ENCODE measurements at places on chromosomes 5 and 9.

DNA sequence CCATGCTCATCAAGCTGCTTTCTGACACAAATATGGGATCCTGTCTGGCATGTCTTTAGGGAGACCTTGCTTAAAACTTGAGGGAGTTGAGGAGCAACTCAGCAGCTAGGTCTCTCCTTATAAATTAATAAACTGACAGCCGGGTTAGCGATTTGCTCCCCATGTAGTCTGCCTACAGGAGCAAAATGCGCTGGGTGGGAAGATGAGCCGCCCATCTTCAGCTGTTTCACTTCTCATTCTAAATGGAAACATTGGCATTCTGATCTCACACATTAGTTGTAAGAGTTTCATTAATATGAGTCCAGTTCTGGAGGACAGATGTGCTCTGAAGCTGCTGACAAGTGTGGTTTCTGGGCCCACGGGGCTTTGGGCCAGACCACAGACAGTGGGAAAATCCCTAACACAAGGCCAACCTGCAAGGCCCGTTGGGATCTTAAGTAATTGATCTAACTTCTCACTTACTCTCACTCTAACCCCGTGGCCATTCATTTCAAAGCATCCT lies 197.0 kb downstream of the MCTP1 start:
- DNase-seq: no peak

DNA sequence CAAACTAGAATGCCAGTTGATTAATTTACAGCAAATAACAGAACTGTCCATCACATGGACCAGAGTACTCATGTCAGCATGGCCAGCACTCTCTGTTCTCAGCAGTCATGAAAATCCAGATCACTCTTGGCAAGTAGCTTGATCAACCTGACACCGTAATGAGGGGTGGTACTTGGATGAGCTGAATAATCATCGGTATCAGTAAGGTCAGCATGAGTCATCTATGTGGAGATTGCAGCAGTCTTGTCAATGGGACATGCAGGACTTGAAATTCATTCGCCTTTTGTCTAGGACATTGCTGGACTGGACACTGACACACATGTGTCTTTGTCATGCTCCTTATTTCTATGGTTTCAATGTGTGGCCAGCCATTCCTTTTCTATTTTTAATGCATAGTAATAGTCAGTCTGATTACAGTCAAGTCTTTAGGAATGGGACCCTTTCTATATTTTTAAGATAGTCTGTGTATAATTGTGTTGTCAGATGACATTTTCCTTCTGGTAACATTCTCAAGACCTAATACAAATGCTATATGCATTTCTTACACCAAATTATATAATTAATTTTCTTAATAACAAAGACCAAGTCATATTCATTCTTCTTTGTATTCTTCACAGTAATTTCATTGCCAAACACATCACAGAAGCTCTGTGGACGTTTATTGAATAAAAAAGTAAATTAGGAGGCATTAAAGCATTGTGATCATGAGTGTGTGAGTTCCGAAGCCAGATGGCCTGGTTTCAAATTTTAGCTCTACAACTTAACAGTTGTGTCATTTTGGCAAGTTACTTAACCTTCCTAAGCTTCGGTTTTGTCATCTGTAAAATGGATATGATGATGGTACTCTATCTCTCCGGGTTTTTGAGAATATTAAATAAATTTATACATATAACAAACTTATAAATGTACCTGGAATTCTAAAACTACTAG lies 57.4 kb downstream of the ADAMTSL1 start:
- no peak for DNase-seq

GRCh38 chr5:17129093-17129849 lies 88.2 kb upstream of the BASP1 start:
- no peak for DNase-seq

- no peak for DNase-seq
Measured at GRCh38 chr9:110206389-110206788, 1.6 kb downstream of the C9orf152 start.

- DNase-seq: no peak
Measured at GRCh38 chr9:23229890-23230317, 596.1 kb downstream of the ELAVL2 start.

GRCh38 chr9:99814359-99814758 lies 7.3 kb upstream of the NR4A3 start:
- no peak for DNase-seq

DNA sequence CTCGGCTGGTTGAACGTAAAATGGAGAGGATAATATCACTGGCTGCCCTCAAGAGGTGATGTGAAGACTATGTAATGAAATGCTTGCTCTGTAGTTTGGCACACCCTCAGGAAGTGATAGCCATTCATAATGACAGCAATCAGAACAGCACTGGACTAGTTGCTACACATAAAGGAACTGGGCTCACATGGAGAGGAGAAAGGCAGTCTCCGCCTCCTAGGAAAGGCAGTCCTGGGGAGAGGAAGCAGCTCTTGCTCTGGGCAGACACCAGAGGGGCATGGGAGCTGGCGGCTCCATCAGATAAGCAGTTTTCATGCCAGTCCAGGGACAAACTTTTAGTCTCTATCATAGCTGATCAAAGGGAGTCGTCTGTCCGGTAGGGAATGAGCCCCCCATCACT lies 46.9 kb downstream of the ARHGEF37 start:
- peak; percentile 81 for DNase-seq

DNA sequence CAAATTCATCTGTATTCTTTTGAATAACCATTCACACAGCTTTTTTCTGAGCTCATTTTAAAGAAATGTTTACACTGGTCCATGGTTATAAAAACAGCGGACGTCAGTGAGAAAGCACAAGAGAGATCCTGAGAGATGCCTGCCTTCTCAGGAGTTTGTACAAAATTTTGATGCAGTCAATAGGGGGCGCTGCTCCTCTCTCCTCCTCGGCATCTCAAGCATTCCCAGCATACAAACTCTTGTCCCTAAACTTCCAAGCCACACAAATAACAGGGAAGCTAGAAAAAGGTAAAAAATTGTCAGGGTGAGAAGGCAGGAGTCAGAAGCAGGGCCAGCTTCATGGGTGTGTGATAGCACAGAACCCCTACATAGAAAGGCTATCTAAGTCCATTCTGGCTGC lies 11.2 kb upstream of the CCDC152 start:
- DNase-seq: peak; percentile 13

GRCh38 chr9:2209400-2209799 lies 194.3 kb downstream of the SMARCA2 start:
- peak; percentile 64 for DNase-seq

GRCh38 chr9:131776036-131776435 lies 36.2 kb upstream of the RAPGEF1 start:
- no peak for DNase-seq

- DNase-seq: no peak
Measured at GRCh38 chr9:26566141-26566540, 326.5 kb downstream of the CAAP1 start.

DNA sequence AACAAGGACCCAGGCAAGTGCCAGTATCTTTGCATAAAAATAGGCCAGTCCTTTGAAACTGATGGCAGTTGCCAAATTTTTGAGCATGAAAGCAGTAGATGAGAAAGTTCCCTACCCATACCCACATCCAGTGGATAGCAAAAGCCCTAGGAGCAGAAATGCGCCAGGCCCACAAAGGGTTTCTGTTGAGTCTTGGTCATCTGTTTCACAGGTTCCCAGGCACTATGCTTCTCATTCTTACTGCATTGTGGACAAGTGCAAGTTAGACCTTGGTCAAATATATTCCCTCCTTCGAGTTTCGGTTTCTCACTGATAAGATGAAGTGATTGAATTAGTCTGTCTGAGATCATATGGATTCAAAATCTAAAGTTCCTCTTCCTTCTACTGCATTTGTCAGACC lies 152.3 kb downstream of the NR3C1 start:
- no peak for DNase-seq

DNA sequence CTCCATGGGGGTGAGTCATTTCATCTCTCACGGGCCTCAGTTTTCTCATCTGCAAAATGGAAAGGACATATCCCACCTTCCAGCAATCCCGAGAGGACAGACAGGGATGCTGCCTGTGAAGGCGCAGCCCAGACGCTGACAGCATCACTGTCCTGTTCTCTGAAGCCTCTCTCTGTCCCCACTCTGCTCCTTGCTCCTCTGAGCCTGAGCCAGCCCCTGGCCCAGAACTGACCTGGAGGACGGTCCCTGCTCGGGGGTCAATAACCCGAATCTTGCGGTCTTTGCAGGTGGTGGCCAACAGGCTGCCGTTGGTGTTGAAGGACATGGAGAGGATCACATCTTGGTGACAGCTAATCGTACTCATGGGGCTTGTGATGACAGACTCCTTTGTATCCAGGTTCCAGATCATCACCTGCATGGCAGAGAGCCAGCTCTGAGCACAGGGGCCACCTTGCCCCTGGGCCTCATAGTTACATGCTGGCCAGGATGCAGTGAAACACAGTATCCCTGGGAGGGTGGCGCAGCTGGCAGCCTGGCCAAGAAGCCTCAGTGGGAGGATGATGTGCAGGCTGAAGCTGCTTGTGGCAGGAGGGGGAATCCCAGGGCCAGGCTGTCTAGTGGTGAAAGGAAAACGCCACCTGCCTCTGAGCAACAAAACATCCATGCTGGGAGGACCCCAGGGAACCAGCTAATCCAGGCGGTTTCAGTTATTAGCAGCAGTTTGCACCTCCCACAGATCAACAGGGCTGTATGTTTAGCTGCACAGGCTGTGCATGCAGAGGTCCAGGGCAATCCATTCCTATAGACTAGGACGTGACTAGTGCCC lies 14.0 kb upstream of the TRIM14 start:
- no peak for DNase-seq

- no peak for DNase-seq
Measured at GRCh38 chr5:94505327-94506068, 112.9 kb downstream of the KIAA0825 start.

- DNase-seq: no peak
Measured at GRCh38 chr5:3878267-3878666, 282.6 kb downstream of the IRX1 start.

DNA sequence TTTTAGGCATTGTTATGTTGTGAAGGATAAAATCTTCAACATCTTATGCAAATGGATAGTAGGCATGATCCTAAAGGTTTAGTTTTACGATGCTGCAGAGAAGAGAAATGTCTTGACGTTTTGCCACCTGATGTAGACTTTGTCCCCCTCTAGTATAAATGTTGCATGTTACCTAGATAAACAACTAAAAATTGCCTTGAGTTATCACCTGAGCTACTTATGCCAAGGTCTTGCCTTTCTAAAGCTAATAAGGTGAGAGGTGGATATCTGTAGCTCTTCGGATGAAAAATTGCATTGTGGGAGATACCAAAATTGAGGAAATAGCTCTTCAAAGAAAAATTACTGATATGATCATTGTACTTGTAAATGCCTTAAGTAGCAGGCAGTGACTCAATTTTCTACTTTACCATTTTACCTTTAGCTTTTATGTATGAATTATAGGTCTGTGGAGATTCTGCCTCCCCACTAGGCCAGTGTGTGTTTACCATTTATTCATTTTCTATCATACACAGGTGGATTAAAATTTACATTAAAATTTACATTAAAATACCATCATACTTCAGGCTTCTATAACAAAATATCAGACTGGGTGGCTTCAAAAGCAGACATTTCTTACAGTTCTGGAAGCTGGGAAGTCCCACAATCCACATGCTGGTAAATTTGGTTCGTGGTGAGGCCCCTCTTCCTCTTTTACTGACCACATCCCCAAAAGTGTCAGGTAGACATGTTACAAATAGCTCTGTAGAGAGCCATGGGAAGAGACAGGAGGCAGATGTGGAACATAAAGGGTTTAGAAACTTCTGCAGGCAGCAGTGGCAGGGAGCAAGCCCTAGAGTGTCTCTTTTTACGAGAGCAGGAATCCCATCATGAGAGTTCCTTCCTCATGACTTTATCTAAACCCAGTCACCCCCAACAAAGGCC lies 100.7 kb upstream of the ERBIN start:
- no peak for DNase-seq

- DNase-seq: no peak
Measured at GRCh38 chr9:94198414-94198813, 60.7 kb upstream of the ZNF169 start.

DNA sequence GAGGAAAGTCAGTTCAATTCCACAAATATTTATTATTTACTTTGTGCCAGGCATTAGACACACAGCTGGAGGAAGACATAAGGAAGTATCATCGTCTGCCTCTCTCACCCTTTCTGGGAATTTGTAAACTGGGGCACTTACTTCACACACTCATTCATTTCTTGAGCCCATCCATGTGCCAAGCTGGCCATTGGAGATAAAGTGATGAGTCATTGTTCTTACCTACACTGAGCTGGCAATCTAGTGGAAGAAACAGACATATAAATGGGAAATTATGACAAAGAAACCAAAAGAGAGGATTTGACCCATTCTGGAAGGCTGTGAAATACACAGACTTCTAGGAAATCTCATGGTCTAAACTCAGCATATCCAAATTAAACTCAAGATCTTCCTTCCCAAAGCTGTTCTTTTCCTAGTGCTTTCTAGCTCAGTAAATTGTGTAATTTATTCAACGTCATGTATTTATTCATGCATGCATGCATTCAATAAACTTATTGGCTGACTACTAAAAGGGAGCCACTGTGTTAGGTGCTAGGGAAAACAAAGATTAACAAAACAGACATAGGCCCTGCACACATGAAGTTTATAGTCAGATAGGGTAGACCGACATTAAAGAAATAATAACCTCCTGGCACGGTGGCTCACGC lies 65.3 kb downstream of the SH3RF2 start:
- no peak for DNase-seq

DNA sequence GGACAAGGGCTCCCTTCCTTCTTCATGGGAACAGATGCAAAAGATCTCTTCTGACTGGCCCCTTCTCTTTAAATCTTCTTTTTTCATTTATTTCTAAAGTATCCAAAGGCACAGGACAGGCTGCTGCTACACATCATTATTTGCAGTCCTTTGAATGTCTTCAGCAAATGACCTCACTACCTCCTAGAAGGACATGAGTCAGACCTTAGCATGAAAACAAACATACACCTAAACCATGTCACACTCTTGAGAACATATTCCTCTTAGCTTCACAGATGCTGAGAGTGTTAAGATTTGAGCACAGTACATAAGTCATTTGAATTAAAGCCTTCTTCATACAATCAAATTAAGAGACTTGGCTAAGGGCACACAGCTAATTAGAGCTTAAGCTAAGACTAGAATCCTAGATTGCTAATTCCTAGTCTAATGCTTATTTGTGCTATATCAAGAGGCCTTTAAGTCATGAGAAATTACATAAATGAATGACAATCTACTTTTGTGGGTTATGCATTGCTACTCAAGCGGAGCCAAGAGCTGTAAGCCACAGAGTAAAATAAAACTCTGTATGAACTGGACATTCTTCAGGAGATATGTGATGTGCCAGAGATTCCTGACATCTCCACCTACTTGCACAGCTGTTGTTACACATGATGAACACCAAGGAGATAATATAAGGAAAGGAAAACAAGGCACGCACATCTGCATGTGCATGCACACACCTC lies 109.1 kb upstream of the PTGER4 start:
- DNase-seq: peak; percentile 79

DNA sequence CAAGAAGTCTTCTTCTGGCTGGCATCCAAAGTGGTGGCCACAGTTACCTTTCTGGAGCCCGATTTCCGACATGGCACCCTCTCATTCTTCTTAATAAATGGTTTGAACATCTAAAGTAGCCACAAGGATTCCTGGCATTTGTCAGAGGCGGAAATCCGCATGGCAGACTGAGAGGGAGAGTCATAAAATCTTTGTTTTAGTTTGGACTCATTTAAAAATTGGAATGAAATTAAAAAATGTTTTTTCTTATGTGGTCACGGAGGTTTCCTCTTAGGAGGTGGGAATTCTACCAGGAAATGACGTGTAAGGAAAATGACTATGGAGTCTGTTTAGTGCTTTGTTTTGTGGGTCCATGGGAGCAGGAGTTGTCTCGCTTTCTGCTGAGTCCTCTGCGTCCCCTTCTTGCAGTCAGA lies 133.0 kb upstream of the PTCH1 start:
- DNase-seq: peak; percentile 6

- DNase-seq: no peak
Measured at GRCh38 chr9:91320299-91320698, 41.4 kb downstream of the AUH start.

All from dermis blood vessel endothelial cell (primary cell).